Stimulated activated CD4-positive, alpha-beta T cell treated with anti-CD3 and anti-CD28 coated beads, Interleukin-2, amount 100 ng/mL, for 24 hours (primary cell): ENCODE measurements at places on chromosomes 1 and 21.
A peak's percentile ranks its signal among the peaks of the same experiment; 100 is the strongest.

DNA sequence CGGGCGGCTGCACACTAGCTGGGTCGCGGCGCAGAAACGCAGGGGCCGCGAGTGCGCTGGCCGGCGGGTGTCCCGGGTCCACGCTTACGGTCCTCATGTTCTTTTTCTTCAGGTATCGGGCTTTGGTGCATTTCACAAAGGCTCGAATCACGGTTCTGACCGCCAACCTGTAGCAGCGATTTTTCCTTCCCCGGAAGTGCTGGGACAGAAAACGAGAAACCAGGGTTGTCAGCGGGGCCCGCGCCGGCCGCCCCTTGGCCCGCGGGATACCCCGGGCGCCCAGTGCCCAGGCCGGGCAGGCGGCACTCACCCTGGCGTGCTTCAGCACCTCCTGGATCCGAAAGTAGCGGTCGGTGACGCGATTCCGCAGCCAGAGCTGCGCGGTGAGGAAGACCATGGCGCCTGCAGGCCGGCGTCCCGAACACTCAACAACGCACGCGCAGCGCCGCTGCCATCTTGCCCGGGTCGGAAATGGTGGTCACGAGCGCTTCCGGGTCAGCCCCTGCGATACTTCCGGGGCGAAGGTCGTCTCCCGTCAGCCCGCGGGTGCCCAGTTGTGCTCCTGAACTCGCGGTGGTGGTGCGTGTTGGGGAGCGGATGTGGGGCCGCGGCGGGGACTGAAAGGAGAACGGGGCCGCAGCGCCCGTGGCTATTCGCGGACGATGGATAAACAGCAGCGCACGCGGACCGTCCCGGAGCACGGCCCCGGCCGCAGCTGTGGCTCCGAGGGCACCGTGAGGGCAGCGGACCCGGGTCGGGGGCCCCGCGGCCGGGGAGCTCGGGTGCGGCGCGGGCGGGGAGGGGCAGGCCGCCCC lies at the start of gene MRPL20:
TSS of gene MRPL20 (minus strand) at position 473 of the 815 bp plus-strand sequence. CDS start at position 397, 76 bp downstream.
- peak; percentile 95 for DNase-seq

DNA sequence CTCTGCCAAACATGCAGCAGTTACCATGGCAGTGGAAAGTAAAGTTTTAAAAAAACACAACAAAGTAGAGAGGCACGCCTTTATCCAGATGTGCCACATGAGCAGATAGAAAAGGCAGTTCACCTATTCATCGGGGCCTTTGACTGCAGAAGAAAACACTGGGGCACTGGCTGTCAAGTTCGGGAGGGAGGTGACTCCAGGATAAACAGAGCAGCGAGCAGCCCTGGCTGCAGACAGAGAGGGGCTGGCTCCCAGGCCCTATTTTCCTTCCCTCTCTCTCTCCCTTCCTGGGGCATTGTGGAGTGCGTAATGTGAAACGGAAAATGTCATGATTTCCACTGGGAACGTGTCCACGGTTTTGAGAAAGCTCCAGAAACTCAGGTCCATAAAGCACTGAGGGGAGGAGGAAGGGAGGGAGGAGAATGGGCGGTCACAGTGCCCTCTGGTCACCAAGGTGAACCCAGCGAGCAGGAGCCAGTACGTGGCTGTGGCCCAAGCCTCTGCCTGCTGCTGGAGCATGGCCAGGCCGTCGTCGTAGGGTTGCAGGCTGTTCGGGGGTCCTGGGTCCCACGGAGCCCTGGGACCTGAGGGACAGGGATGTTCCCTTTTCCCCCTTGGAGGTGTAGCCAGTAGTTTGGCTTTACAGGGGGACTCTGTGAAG lies 114.7 kb upstream of the IRF2BP2 start:
- DNase-seq, result peak; percentile 30

GRCh38 chr21:45153358-45154318 lies 79.3 kb downstream of the ADARB1 start:
- no peak for DNase-seq

GRCh38 chr1:218735436-218736032 lies 390.4 kb downstream of the TGFB2 start:
- DNase-seq, result no peak

DNA sequence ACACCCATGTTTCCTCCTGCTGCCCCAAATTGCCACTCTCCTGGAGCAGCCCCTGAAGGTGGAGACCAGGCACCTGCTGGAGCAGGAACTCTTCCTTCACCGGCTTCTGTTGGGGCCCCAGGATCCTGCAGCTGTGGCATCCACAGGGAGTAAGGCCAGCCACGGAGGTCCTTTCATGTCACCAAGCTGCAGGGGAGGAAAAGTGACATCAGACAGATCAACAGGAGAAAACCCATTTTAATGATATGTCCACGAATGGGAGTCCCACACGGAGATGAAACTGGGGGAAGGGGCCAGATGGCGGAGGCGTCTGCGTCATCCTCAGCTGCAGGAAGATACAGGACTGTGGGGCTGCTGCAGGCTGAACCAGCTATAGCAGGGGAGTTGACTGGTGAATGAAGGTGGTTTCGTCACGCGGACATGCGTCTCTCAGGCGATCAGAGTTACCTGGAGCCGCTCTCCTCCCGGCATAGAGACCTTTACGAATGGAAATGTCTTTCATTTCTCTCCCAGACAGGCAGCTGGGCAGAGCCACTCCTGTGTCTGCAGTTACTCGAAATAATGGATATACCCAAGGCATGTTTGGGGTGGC lies 9.9 kb downstream of the TP73 start:
- no peak for DNase-seq

- DNase-seq, result no peak
Observed at GRCh38 chr1:83596331-83596730, 402.6 kb downstream of the TTLL7 start.

- DNase-seq, result no peak
Observed at GRCh38 chr1:213017447-213018273, 2.0 kb upstream of the ANGEL2 start.

DNA sequence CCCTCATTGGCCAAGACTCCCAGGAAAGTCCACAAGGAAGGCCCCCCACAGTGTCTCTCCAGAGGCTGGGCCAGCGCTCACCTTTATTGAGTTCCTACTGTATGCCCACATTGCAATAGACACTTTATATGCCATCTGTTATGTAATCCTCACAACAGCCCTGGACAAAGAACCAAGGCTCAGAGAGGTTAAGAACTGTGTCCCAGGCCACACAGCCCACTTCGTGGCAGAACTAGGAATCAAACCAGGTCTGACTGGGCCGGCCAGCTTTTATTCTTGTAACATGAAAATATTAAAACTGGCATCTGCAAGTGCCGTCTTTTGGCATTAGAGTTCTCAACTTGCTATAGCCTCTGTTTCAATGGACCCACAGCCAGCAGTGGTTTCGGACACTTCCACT lies 4.5 kb downstream of the CTRC start:
- DNase-seq, result no peak

DNA sequence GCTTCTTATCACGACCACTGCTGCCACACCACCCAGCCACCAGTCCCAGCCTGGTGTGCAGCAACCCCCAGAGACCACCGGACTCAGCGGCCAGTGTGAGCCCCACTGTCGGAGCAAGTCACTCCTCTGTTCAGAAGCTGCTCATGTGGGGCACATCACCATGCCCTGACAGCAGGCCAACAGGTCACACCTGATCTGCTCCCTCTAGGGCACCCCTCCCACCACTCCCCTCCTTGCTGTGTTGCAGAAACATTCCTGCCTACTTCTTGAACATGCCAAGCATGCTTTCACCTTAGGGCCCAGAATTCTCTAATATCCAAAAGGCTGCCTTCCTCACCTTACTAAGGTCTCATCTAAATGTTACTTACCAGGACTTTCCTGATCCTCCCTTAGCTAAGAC lies 146.5 kb downstream of the SLC45A1 start:
- no peak for DNase-seq

DNA sequence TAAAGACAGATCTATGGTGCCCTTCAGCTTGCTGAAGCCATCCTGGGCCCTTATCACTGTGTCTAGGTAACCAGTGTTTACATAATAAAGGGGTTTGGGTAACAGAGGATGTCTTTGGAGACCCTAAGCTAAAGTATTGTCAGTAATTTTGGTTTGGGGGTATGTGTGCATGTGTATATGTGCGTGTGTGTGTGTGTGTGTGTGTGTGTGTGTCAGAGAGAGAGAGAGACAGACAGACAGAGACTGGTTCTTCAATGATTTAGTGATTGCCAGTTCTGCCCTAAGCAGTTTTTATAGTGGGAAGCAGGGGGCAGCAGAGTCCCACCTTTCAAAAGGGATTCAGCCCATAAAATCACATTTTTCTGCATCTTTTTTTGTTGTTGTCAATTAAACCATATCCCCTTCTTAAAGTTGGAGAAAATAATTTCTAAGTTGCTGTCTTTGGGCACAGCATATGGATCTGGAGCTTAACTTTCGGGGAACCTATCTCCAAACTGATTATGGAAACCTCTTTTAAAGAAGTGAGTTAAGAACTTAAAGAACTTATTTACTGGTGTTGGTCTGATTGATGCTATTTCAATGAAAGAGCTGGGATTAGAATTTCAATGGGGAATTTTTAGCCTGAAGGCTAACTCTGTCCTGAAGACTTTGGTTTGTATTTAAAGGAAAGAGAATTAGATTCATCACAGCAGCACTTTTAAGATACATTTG lies 51.1 kb downstream of the ZNF326 start:
- DNase-seq, result peak; percentile 24

DNA sequence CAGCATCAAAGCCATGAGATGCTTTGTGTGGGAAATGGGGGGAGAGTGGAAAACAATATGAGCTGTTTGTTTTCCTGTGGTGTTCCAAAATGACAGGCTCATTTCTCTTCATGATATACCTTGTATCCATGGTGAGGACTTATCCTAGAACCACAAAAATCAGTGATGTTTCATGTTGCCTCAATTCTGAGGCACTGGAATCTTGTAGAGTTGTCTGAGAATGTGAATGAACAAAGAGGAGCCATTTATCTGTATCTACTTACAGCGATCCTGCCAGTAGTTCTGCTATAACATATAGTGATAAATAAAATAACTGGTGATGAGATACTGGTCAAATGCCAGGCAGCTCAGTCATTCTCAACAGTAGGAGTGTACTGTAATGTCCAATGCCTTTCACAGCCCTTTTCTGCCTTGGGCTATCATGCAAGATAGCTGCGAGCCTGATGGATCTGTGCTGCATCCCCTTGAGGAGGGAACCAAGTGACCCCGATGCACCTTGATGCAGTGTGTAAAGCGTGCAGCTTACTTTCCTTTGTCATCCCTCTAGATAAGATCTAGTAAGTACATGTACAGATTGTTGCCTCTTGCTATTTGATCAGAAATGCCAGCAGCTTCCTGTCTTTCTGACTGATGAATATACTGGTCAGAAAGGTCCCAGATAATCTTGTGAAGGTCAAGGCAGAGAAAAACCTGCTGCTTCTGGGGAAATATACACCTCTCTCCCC lies 52.8 kb downstream of the SLC44A3 start:
- DNase-seq, result no peak

DNA sequence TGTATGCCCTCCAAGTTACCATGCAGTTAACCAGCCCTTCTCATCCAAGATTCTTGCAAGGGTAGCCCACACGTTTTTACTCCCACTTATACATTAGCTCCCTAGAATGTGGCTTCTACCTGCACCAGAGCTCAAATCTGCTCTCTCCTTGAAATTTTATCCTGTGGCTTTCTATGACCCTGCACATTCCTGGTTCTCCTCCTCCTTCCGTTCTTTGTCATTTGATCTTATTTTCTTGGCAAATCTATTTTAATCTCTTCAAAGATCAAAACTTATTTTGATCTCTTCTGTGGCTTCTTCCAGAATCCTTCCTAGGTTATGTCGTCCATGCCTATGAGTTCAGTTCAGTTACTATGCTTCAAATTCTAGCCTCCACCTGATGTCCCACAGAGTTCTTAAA lies 115.6 kb upstream of the GUCA2B start:
- no peak for DNase-seq
